ENCODE measurements at places on chromosomes 2 and 18.

DNA sequence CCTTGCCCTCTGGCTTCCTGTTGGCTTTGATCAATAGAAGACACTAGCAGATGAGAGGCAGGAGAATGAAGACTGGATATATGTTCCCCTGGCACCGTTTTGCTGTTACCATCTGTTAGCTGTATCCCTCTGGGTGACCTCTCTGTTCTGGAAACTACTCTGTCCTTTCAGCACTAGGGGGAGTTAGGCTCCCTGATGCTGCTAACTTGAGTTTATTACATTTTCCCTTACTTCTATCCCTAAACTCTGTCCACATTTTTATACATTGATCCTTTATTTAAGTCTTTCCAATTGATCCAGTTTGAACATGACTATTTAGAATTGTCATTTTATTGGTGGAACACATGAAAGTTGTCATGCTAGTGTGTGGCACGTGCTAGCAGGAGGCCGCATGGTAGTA is 1014.3 kb upstream of the CDH2 start:
- no peak for DNase-seq

DNA sequence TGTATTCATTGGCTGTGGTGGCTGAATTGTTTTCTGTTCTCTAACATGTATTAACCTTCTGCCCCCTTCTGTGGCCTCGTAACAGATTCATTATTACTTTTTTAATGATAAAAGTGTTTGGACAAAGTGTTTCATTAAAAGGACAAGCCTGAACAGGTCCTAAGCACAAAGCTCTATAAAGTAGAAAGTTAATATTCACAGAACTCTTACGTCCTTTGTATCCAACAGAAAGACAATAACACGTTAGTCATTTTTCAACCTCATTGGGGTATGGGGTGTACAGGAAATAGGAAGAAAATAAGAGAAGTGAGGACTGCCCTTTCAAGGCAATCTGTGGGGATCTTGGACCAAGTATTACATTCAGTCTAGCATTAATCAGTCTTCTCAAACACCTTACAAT is 105.5 kb upstream of the RGPD4 start:
- DNase-seq = no peak

GRCh38 chr2:85326406-85327159 is 1.2 kb downstream of the TGOLN2 start:
- peak; percentile 38 for DNase-seq

GRCh38 chr18:76398295-76398694 is 96.7 kb downstream of the ZNF516 start:
- no peak for DNase-seq

DNA sequence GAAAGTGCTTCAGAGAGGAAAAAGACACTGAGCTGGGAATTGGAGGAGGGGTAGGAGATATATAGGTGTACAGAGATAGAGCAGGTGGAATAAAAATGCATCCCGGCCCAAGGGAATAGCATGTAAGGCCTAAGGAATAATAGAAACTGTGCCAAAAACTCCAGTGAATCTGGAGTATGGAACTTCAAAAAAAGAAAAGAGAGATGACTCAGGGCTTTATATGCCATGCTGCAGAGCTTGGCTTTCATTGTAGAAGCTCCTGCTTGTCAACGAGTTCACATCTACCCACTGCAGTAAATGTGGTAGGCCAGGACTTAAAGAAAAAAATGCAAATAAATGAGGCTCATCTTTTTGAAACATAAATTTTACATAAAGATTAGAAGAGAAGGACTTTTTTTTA is 131.8 kb downstream of the MREG start:
- no peak for DNase-seq

DNA sequence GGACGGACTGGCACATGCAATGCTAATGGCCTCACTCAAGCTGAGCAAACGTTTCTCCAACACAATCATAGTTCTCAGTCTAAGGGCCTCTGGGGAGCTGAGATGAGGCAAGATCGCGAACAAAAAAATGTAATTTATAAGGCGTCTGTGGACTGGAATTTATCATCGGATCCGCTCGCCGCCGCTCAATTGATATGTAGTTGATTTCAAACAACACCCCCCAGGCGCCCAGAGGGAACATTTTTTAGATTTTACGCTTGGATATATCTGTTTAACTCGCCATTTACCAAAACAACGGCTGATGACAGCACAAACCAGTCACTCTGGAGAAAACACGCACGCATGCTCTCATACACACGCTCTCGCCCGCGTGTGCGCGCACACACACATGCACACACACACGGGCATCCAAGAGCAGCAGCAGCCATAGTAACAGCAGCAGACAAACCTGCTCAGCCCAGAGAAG is 335.8 kb downstream of the SMAD2 start:
- DNase-seq = no peak

DNA sequence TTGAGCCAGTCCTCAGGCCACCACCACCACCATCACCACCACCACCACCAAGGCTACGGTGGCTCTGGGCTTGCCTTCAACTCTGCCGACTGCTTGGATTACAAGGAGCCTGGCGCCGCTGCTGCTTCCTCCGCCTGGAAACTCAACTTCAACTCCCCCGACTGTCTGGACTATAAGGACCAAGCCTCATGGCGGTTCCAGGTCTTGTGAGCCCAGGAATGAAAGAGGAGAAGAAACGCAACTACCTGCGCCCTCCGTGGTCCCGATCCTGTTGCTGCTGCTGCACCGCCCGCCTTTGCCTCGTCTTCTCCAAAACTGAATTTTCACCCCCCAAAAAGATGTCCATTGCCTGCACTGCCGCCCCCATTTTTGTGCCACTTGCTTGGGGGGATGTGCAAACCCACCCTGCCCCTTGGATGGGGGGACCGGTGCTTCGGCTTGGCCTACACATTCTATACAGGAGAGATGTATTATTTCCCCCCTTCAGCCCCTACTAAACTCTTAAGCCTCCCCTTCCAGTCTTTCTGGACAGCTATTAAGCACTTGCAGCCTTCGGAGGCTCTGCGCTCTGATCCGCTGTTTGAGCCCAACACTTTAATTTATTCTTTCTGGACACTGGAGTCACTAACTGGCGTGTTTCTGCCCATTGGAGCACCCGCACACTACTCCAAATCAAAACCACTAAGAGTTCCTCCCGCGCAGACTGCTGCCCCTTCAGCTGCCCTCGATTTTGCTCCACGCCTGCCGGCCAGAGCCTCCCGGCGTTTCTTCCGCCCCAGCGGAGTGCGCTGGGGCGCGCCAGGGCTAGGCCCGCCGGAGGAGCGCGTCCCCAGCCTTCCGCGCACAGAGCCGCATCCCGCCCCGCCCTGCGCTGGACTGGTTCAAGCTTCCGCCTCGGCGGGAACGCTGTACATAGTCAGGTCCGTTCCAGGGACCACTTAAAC is 5.7 kb downstream of the OTX1 start:
- DNase-seq = no peak

DNA sequence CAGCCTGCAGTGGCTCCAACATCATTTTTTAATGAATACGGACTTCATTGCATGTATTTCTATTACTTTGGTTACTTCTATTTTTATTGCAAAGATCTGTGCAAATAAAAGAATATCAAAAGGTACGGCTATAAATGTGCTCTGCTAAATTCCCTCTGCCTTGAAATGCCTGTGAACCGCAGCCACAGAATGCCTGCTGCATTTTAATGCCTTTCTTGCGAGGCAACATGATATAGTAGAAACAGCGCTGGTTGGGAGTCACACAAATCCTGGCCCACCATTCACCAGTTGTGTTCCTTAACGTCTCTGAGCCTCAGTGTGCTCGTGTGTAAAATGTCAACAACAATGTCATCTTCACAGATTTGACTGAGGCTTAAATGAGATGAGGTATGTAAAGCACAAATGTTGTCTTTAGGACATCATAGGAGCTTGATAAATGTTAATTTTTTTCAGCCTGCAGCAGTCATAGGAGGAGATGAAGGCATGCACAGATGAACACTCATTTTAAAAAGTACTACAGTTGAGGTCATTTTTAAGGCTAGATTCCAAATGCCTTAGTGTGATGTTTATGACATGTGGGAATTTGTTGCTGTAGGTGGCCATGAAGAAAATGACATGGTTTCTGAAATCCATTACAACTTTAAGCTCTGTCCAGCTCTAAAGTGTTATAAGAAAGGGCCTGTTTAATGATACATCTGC is 187.6 kb upstream of the NRP2 start:
- no peak for DNase-seq

DNA sequence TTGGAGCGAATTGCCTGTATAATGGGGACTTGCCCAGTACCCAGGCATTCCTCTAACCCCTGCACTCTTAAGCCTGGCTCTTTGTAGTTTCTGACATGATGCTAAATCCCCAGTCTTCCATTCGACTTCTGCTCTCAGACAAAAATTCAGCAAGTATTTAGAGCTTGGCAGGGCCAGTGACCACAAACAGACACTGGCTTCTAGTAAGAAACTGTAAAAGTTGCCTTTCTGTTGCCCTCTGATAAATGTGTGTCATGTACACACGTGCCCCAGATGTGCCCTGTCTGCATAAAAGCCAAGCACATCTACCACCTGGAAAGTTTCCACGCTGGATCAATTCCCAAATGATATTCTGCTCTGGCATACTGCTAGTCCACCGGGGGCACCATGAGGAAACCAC is 18.0 kb downstream of the PAX3 start:
- no peak for DNase-seq
